Frontal cortex (tissue), 4 donors: ENCODE measurements at places on chromosomes 12 and 14. TPM values are rescaled to one million over a fixed set of nuclear protein-coding genes. Genes with fewer than 3 reads are reported as not detected.

DNA sequence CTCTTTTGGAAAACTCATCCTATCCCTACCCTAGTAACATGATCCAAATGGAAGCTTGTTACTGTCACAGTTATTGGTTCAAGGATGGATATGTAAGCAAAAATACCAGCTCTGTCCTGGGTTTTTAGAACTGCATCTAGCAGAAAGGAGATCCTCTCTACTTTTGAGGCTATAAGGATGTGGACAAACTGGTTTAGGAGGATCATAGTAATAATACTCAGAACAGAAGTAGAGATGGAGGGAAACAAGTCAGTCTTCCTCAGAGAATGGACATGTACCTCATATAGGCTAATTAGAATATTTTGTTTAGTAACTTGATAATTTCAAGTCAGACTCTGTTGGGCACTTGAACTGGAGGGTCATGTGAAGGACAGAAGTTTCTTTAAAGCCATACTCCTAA, 26.6 kb downstream of the FUT8 start:
- no peak for DNase-seq

DNA sequence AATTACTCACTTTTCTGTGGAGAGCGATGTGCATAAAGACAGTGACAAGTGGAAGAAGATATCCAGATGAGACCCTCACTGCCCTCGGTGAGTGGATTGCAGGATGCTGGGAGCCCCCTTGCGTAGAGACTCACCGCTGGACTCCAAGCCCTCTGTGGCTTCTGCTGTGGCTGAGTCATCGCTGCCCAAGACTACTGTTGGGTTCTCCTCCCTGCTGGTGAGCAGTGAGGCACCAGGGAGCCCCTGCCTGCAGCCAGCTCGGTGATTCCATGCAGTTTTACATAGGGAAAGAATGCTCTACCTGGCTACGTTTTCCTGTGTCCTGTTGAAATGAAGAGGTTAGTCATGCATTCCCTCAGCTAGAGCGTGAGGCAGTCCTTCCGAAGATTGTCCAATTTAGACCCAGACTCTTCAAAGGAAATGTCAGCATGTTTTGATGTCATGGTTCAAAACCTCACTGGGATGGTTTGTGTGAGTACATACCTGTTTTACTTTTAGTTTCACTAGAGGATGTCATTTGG, 28.2 kb downstream of the TRAF3 start:
- DNase-seq, result no peak

DNA sequence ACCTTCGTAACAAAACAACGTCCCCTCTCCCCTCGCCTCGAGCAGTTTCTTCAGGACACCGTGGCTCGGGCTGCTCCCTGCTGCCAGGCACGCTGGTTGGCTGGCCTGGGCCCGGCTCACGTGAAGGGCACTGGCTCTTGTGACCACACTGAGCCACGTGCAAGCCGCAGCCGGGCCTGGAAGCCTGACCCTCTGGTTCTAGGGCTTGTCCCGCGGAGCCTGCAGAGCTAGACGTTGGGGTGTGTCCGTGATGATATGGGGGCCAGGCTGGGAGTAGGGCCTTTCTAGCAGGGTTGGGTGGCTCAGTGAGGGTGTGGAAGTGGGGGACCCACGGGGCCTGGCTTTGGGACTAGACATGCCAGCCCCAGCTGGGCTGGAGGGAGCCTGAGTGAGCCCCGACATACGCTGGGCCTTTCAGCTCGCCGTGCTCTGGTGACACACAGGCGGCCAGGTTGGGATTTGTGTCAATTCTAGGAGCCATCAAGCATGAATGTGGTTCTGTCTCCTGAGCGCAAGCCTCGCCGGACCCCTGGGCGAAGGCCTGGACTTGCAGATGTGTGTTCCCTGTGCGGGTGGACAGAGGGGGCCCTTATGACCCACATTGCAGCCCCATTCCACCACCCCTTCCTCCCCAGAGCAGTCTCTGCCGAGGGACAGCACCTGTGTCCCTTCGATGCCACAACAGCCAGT, 13.6 kb upstream of the AMN start:
- no peak for DNase-seq

Gene OR6C2
- not detected for total RNA-seq

- DNase-seq, result no peak
Observed at GRCh38 chr14:30402846-30403245, 156.1 kb upstream of the G2E3 start.

- DNase-seq, result no peak
Observed at GRCh38 chr14:56135001-56135400, 16.8 kb downstream of the PELI2 start.

Gene SLC16A7
- 26.1 TPM for total RNA-seq

Gene UNC119B
- total RNA-seq, result 11.0 TPM

GRCh38 chr14:68729556-68729955, 63.3 kb downstream of the ZFP36L1 start:
- DNase-seq, result no peak

Gene DAO
- total RNA-seq, result not detected

Gene CREBL2
- 35.9 TPM for total RNA-seq

- DNase-seq, result no peak
Observed at GRCh38 chr12:65900912-65901672, 76.8 kb downstream of the HMGA2 start.

Gene KCNH5
- 24.5 TPM for total RNA-seq

Gene CSRP2
- total RNA-seq, result 298 TPM

Gene CMKLR1
- 1.2 TPM for total RNA-seq
